Spinal cord (tissue), 10 donors: ENCODE measurements at places on chromosomes 12 and 14.

GRCh38 chr12:76720068-76720467, 43.8 kb upstream of the ZDHHC17 start:
- DNase-seq, result no peak

DNA sequence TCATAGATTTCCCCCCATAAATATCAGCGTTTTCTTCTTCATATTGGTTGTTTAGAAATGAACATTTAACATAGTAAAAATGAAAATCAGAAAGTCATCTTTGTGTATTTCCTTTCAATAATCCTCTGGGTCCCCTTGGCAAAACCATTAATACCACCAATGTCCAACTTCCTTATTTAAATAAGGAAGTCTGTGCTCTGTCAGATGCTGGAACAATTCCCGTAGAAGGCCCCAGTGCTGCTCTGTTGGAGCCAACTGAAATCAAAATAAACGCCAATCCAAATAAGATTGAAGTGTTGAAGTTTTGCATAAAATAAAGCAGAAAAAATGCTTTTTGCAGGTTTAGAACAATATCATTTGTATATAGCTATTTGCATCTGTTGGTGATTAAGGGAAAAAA, 93.1 kb downstream of the PPM1H start:
- DNase-seq, result no peak

GRCh38 chr12:51954561-51955361, 3.3 kb downstream of the ACVR1B start:
- DNase-seq, result no peak

DNA sequence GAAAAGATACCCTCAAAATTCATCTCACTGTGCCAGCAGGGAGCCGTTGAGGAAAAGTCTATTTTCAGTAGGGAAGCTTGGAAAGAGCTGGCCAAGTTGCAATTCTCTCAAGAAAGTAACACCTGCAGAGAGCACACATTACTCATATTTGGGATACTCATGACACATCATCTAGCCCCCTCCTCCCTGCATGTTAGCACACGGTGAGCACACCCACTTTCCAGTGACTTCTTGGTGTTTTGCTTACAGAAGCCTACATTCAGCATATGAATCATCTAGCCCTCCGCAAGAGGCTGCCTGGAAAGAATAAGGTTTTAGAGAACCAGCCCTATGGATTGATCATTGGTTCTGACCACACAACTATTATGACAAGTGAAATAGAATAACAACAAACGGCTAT, 124.5 kb downstream of the PTPRO start:
- DNase-seq, result no peak

DNA sequence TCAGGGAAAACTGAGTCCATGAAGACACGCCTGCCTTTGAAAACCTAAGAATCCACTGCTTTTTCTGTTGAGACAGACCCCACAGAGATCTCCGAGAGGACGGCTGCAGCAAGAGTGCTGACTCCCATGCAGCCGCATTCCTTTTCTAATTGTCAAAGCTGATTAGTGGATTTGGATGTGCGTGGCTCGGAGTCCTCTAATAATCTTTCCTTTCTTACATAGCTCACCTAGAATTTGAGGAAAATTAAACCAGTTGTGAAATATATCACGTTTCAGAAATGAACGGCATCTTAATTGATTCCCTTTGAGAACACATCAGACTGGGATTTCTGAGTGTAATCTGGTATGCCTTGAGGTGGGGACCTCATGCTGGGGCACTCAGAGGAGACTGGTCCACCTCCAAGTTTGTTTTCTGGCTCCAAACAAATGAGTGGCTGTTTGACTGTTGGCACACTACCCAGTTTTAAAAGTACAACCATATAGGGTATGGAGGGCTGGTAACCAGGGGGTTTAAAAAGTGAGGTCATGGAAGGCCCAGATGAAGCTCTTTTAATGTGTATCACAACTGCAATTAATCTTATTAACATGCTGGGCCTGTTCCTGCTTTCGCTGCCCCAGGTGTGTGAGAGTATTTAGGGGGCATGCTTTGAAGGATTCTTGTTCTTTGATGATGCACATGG, 63.3 kb downstream of the RASSF3 start:
- DNase-seq, result no peak

DNA sequence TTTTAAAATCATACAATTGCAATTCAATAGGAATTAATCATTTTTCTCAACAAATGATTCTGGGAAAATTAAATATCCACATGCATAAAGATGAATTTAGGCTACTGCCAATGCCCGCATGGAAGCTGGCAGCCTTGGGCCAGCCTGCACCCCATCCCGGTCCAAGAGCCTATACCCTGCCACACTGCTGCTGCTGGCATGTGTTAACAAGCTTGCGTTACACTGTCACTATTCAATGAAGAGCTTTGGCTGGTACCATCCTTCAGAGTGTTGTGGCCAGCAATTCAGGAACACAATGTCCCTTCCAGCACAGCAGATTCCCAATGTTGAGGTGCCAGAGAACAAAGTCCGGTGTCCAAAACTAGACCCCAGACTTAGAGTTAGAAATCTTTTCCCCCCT, 13.6 kb upstream of the TAS2R14 start:
- no peak for DNase-seq

DNA sequence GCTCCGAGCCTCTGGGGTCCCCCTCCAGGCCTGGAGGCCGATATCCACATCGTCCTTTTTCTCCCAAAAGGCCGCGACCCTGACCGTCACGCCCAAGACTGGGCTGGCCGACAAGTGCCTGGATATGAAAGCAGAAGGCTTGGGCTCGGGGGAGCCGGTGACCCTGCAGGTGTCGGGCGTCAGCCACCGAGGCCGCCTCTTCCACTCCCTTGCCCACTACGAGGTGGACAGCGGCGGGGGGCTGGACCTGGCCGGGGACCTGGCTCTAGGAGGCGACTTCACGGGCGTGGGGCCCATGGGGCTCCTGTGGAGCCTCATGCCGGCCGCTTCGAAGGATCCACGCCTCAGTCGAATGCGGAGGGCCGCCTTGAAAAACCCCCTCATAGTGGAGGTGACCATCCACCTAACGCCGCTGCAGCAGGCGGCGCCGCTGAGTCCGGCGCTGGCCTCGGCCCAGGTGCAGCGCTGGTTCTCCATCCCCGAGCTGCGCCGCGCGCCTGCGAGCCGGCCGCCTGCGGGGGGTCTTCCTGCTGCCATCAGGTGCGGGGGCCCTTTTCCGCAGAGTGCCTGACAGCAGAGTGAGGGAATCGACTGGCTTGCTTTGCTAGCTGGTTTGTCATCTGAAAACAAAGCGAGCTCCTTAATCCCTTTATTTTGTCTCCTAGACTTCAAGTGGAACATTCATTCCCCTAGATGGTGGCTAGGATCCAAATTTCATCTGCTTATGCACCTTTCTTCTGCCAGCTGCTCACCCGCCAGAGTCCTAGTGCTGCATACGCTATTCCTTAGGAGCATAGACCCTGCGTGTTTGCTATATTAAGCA, 10.6 kb upstream of the DNAL1 start:
- DNase-seq, result no peak

GRCh38 chr14:105203701-105204100, 22.6 kb upstream of the NUDT14 start:
- DNase-seq, result no peak

- no peak for DNase-seq
Observed at GRCh38 chr14:53881161-53881871, 75.3 kb downstream of the BMP4 start.

DNA sequence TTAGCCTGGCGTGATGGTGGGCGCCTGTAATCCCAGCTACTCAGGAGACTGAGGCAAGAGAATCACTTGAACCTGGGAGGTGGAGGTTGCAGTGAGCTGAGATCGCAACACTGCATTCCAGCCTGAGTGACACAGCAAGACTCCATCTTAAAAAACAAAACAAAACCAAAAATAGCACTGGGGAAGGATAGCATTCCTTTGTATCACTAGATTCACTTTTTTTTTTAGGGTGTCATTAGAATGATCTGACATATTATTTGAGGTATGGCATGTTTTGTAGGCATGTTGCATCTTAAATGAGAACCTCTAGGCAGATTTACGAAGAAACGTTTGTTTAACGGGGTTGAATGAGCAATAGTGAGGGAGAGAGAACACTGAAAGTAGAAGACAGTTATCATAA, 16.8 kb upstream of the FAR2 start:
- no peak for DNase-seq

DNA sequence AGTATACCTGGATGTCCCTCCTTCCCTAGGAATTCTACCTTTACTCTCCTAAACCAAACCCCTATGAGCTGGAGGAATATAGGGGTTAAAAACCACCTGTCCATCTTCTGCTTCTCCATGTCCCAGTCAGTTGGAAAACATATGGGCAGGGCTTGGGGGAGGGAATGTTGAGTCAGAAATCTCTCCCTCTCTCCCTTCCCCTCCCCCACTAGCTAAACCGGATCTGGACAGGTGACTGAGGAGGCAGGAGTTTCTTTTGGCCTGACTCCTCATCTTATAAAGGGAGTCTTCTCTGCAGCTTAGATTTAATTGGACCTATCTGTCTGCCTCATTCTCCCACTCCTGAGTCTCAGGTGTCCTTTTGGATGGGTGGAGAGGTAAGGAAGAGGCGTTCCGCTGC, 6.1 kb downstream of the ERBB3 start:
- DNase-seq, result no peak

DNA sequence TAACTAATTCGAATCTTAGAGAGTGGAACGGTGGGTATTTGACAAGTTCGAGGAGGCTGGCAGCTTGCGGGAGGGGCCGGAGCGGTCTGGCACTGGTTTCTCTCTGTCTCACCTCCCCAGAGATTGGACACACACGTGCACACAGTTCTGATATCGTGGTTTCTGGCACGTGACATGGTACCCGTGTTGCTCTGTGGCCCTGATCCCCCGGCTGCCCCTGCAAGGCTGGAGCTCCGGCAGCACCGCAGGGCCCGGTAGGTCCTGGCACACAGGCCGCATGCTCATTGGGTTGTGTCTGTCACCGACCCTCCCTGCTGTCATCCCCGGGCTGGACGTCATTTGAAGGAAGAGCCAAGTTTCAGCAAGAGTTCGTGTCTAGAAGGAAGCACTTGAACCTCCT, 82.7 kb downstream of the PPP2R5C start:
- no peak for DNase-seq

DNA sequence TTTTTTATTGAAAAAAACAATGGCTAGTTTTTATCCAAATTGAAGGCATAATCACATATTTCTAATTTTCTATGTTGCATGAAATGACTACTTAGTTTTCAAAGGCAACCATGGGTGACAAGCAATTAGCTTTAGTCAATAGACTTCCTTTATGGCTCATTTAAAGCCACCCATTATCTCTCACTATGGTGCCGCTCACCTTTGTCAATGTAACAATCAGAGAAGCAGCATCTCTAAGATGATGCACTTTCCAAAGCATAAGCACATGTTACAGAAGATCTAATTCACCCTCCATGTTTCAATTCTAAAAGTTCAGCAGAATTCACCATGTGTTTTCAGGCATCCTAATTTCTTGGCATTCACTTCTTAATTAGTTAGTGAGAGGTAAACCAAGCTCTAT, 166.6 kb upstream of the RPL10L start:
- DNase-seq, result no peak

GRCh38 chr14:50714450-50715073, 46.5 kb upstream of the SAV1 start:
- no peak for DNase-seq

GRCh38 chr12:47071241-47071852, 8.1 kb upstream of the PCED1B start:
- DNase-seq, result no peak

- no peak for DNase-seq
Observed at GRCh38 chr12:27573972-27574371, 50.0 kb downstream of the PPFIBP1 start.

GRCh38 chr14:50559990-50560930, at the start of gene ATL1:
Gene ATL1 (plus strand): TSS chr14:50560145. CDS start chr14:50560266, 121 bp downstream.
- DNase-seq, result peak; percentile 62

DNA sequence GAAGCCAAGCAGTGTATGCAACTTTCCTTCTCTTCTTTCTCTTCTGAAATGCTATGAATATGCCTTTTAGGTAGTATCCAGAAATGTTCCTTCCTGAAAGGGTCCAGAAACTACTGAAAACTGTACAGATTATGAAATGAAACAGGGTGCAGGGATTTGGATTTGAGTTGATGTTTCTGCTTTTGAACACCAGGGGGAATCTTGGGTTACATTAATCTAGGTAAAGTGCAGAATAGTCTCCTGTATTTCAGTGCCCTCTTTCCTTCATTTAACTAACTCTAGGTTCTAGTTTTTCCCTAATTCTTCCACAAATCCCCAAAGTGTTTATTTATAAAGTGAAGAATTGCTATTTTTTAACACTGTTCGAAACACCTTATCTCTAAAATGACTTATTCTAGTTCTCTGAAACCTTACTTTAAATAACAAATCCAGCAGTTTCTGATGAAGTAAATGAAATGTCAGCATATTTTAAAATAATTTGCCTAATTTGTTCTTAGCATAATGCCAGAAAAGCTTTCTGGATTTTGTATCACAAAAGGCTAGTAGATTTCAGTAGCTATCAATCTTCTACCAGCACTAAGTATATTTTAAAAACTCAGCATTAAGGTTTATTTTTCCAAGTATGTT, 111.9 kb downstream of the LRRK2 start:
- DNase-seq, result no peak

- DNase-seq, result no peak
Observed at GRCh38 chr12:20487519-20487918, 119.2 kb downstream of the PDE3A start.

DNA sequence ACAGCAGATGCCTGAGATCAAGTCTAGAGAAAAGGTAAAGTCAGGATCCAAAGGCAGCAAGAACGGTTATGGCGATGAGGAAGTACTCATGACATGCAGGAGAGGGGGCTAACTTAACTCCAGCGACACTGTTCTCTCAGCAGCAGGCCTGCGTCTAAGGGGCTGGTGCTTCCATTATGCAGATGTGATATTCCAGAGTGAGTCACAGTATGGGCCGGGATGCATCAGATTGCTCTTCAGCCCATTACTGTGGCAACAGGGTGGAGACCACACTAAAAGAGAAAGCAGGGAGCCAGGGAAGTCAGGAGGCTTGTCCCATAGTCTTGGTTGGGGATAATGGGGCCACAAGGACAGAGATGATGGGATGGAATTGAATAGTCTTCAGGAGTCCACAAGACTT, 151.8 kb upstream of the NTF3 start:
- no peak for DNase-seq

GRCh38 chr14:59069163-59069854, 119.2 kb upstream of the DAAM1 start:
- no peak for DNase-seq
